ENCODE measurements at places on chromosomes 5 and 9.

GRCh38 chr9:134339183-134339806, 13.0 kb downstream of the RXRA start:
- no peak for DNase-seq

DNA sequence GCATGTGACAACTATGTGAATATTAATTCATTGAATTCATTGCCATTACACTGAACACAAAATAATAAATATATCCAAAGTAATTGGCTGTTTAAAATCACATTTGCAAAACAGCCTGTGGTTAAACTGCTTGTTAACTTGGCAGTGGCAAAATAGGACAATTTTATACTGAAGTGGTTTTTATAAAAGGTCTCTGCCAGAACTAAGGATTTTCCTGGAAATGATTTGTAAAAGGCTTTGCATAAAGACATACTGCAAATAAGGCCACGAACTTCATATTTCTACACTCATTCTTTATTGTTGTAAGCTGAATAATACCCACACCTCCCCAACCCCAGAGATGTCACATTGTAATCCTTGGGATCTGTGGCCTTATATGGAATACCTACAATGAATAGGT, 370.3 kb upstream of the RGMB start:
- no peak for DNase-seq

GRCh38 chr9:15372455-15372854, 50.2 kb upstream of the SNAPC3 start:
- DNase-seq = no peak

GRCh38 chr9:129550199-129550839, 70.6 kb downstream of the C9orf50 start:
- DNase-seq = peak; percentile 78

- DNase-seq = no peak
Observed at GRCh38 chr5:81134566-81134965, 98.6 kb upstream of the CKMT2 start.

DNA sequence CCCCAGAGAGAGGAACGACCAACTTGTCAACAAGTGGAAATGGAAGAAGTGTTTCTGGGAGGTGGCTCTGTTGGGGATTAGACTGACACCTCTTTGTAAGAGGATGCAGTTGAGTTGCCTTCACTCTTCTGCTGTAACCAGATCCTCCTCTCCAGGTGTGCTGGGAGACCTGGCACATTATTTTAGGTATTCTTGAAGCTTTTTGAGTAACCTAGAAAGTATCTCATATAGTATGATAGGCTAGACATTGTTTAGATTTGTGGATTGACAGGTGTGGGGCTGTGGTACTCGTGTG, 21.6 kb downstream of the SNX30 start:
- DNase-seq = no peak

GRCh38 chr9:113675475-113675941, 200.6 kb upstream of the ZNF618 start:
- no peak for DNase-seq

GRCh38 chr5:86500947-86501346, 116.8 kb upstream of the COX7C start:
- DNase-seq = no peak

- no peak for DNase-seq
Observed at GRCh38 chr5:76303921-76304320, 99.2 kb upstream of the IQGAP2 start.

All from breast epithelium (tissue), 4 donors.